ENCODE measurements at places on chromosomes 5 and 9.
A peak's percentile ranks its signal among the peaks of the same experiment; 100 is the strongest.

DNA sequence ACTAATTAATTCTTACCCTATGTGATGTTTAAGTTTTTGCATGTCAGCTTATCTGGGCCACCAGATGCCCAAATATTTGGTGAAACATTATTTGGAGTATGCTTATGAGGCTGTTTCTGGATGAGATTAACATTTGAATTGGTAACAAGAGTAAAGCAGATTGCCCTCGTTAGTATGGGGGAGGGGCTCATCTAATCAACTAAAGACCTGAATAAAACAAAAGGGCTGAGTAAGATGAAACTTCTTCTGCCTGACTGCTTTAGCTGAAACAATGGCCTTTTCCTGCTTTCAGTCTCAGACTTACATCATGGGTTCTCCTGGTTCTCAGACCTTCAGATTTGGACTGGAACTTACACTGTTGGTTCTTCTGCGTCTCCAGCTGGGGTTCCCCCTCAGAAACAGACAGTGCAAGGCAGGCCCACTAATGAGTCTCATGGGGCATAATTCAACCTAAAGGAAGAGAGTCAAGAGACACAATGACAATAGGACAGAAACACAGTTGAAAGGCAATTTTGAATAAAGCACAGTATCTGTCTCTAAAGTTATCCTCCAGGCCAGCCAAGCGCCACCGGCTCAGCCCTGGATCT, 288.4 kb downstream of the CAAP1 start:
- no peak for DNase-seq

DNA sequence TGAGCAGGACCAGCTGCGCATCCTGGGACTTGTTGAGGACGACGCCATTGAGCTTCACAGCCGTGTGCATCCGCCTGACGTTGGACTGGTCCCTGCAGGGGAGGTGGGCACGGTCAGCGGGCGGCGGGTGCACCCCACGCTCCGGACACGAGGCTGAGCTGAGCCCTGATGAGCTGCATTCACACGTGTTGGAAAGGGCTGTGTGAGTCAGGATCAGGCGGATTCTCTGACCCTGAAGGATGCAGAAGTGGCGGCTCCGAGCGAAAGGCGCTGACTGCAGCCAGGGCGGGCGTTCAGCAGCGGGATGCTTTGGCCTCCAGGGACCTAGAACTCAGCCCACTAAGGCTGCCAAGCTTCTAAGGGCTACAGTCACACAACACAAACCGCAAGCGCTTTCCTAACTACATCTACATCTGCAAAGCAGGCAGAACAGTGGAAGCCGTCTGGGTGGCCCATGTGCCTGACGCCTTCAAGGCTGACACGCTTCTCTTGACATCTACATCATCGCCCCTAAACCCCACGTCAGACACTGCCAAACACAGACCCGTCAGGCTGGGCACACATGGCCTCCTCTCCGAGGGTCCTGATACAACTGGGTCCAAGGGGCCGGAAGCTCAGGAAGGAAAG, 44.9 kb downstream of the NKD2 start:
- DNase-seq, result peak; percentile 40

GRCh38 chr5:180784497-180785097, 18.0 kb downstream of the MGAT1 start:
- DNase-seq, result peak; percentile 89

- no peak for DNase-seq
These were observed 45.4 kb upstream of the EDIL3 start for GRCh38 chr5:84430079-84430478.

GRCh38 chr5:135387629-135387960, 11.4 kb downstream of the MACROH2A1 start:
- DNase-seq, result no peak

DNA sequence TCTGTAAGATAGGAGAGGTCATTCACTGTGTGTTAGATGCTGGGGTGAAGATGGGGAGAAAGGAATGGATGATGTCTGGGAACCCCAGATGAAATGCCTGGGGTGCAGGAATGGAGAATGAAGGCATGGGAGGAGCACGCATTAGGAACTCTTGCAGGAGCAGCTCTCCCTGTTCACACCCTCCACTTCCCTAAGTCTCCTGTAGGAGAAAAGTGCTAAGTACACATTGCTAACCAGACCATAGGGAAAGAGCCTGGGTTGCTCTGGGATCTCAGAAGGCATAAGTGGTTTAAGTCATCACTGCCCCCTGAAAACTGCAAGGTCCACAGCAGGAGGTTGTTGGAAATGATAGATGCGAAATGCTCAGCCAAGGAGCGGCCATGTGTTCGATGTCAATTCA, 163.1 kb downstream of the SEC61B start:
- DNase-seq, result no peak
